ENCODE measurements at places on chromosomes 5 and 9. TPM values are rescaled to one million over a fixed set of nuclear protein-coding genes. Genes with fewer than 3 reads are reported as not detected.

DNA sequence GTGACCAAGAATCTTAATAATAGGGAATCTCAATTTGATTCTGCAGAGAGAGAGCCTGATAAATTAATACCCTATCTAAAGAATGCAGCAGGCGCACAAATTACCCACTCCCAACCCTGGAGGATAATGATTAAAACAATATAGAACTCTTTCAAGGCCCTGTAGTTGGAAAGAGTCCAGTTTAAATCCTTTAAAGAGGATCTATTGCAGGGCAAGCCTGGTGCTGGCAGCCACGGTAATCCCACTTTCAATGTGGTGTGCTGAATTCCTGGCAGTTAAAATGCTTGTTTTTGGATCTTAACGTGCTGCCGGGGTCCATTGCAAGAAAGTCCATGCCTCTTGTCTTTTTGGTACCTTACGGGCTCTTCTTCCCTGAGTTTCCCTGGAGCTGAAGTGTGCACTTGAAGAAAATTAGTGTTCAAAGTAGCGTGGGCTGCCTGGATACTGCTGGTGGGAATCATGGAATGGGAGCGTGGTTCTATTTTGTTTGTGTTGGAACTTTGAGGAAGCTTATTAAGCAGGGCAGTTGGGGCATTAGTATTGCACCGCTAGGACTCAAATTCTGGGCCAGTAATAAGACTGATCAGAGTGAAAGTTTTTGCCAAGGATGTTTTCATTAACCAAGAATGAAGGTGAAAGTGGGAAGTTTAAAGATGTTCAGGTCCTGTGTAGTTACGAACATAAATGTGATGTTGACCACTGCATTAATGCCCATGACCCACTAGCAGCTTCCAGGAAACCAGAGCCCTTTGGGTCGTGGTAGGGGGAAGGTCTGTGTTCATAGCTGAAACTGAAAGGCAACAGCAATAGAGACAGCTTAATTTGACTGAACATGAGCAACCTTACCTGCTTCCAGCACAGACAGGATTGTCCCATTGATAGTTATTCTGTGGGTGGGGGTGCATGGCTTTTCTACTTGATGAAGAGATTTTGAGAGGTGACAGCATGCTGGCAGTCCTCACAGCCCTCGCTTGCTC is 20.8 kb downstream of the MARCHF6 start:
- no peak overlapping the region for H3K27ac ChIP-seq
- no peaks in the 10 kb centered on the region for H3K27me3 ChIP-seq
- no peak overlapping the region for H3K4me3 ChIP-seq
- H3K4me1 ChIP-seq, result no peaks in the 10 kb centered on the region
- H3K36me3 ChIP-seq, result peaks cover 13% of the 10 kb centered on the region
- DNase-seq, result no peak

- no peaks in the 10 kb centered on the region for H3K36me3 ChIP-seq
- DNase-seq, result peak; percentile 9
- no peak overlapping the region for H3K27ac ChIP-seq
- H3K4me3 ChIP-seq, result no peak overlapping the region
- peaks cover 11% of the 10 kb centered on the region for H3K4me1 ChIP-seq
These were observed 130.6 kb downstream of the DTWD2 start for GRCh38 chr5:118857700-118858099.

DNA sequence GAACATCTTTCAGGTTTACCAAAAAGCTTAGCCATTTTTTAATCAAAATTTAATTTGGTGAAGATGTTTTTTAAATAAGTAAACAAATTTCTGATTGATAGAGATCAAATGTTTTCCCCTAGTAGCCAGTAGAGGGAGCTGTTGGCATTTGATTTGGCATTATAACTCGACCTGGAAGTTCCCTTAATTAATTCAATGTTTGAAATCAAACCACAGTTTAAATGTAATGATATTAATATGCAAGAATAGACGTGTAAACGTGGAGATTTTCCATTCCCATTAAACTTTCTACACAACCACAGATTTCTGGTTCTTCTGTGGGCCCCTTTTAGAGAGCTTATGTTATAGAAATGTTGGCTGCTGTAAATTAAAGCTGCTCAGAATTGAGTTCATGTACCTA is 148.1 kb upstream of the MPDZ start:
- H3K36me3 ChIP-seq, result no peaks in the 10 kb centered on the region
- no peak overlapping the region for H3K27ac ChIP-seq
- DNase-seq, result peak; percentile 56
- H3K27me3 ChIP-seq, result no peaks in the 10 kb centered on the region
- no peaks in the 10 kb centered on the region for H3K4me1 ChIP-seq

DNA sequence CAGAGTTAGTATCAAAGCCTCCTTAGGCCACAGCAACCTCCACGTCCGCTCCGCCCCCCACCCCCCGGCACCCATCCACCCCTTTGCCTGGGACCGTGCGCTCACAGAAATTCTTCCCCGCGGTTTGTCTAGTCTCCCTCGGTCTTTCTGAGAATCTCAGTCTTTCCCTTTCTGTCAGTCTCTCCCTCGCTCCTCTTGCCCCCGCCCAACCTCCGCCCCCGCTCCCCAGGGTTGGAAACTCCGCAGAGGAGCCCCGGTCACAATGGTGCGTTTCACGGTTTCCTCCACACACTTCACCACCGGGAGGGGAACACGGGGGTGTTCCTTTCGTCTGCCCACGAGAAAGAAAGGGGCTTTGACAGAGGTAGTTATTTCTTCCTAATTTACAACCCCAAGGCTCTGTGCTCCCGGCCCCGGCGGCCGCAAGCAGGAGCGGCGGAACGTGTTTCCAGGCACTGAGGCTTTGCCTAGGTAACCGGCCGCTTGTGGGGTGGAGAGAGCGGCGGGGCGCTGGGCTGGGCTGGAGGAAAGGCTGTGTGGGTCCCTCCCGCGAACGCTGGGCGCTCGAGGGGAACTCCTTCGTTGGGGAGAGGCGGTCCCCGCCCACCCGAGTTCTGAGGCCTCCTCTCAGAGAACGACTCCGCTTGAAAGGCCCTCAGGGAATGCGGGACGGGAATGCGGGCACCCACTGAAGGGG is 2.1 kb downstream of the NR4A3 start:
- H3K27ac ChIP-seq, result no peak overlapping the region
- H3K36me3 ChIP-seq, result no peaks in the 10 kb centered on the region
- H3K27me3 ChIP-seq, result no peaks in the 10 kb centered on the region
- peaks cover 6% of the 10 kb centered on the region for H3K4me1 ChIP-seq
- DNase-seq, result peak; percentile 11

- H3K27ac ChIP-seq, result no peak overlapping the region
- no peaks in the 10 kb centered on the region for H3K36me3 ChIP-seq
- no peak overlapping the region for H3K4me3 ChIP-seq
- no peaks in the 10 kb centered on the region for H3K27me3 ChIP-seq
These were observed 511.6 kb downstream of the DMAC1 start for GRCh38 chr9:7287986-7288385.

- no peak for DNase-seq
- H3K27me3 ChIP-seq, result 0 out of 2 replicates have a peak, but pooled peaks cover 4% of the 10 kb centered on the region
- H3K36me3 ChIP-seq, result no peaks in the 10 kb centered on the region
- no peak overlapping the region for H3K4me3 ChIP-seq
These were observed 224.6 kb upstream of the ARRDC3 start for GRCh38 chr5:91607675-91608074.

PTGS1 gene
- total RNA-seq, result 0.44 TPM

KIF4B gene
- total RNA-seq, result not detected

C9orf50 gene
- total RNA-seq, result not detected

WNK2 gene
- total RNA-seq, result 11.7 TPM

KCNN2 gene
- total RNA-seq, result 0.07 TPM

SLC6A19 gene
- not detected for total RNA-seq

ELAVL2 gene
- total RNA-seq, result 10.9 TPM

TMEM215 gene
- total RNA-seq, result not detected

Data from PC-3 (cell line).